NCI-H460 (cell line): ENCODE measurements at places on chromosomes 5 and 9. TPM values are rescaled to one million over a fixed set of nuclear protein-coding genes. Genes with fewer than 3 reads are reported as not detected.
A peak's percentile ranks its signal among the peaks of the same experiment; 100 is the strongest.

DNA sequence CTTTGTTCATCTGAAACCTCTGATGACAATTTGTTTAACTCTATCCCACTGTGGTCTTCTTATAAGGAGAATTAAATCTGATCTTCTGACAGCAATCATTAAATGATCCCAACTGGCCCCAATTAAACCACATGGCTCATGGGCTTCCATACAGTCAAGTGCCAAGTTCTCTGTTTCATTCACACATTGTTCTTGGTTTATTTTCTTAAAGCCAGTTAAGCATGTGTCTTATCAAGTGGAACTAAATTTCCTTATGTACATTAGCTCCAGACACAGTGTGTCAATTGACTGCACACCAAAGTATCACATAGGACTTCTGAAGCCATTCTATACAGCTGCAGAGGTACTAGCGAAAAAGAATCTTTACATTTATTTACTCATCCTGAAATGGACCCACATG, 51.2 kb downstream of the MEF2C start:
- DNase-seq, result no peak

The ARL14EPL gene
- total RNA-seq, result not detected in 2 replicates

- DNase-seq, result no peak
Measured at GRCh38 chr9:135601988-135602387, 37.4 kb downstream of the GLT6D1 start.

DNA sequence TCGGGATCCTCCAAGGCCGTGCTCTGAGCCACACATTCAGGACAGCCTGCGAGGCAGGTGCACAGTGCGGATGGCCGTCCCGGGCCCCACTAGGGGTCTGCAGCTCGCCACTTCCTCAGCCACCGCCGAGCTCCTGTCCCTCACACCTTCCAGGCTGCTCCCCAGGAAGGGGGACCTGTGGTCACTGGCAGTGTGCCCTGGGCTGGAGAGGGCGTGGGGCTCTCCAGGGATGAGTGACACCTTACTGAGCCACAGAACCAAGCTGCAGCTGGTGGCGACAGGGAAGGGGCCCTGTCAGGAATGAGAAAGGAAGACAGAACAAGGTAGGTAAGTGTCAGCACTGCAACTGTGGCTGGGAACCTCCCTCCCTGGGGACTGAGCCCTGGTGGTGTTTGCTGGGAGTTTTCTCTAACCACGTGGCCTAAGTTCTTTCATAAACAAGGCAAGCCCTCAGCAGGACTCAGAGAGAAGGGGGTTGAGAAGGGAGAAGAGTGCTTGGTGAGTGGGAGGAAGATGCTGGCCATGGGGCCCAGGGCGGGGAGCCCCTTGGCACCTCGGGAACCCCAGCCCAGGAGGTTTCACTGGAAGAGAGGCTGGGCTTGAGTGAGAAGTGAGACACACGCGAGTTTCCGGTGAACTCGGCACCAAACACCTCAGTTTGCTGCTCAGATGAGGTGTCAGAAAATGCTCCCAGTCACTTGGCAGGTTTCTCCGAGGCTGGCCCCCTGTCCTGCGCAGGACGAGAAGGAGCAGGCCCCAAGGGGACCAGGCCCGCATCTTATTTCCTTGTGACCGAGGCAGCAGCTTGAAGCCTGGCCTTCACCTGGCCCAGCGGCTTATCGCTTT, 5.2 kb downstream of the IL13 start:
- DNase-seq, result no peak

DNA sequence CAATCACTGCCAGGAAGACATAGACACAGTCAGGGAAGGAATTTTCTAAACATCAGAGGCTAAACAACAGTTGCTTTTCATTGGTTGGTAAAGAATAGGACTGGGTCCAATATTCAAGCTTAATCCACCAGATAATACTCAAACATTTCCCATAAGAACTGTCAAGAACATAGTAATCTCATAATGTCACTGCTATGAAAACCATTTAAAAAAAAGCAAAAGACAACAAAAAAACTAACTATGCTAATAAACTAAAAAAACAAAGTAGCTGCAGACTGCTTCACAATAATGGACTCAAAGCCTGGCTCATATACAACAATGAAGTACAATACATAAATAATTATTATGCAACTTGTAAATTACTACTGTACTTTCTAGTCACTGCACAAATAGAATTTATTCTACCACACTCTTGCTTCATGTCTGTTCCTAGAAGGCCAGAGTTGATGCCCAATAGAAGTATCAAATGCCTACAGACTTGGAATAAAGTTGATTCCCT, 148.7 kb downstream of the MLLT3 start:
- DNase-seq, result no peak

DNA sequence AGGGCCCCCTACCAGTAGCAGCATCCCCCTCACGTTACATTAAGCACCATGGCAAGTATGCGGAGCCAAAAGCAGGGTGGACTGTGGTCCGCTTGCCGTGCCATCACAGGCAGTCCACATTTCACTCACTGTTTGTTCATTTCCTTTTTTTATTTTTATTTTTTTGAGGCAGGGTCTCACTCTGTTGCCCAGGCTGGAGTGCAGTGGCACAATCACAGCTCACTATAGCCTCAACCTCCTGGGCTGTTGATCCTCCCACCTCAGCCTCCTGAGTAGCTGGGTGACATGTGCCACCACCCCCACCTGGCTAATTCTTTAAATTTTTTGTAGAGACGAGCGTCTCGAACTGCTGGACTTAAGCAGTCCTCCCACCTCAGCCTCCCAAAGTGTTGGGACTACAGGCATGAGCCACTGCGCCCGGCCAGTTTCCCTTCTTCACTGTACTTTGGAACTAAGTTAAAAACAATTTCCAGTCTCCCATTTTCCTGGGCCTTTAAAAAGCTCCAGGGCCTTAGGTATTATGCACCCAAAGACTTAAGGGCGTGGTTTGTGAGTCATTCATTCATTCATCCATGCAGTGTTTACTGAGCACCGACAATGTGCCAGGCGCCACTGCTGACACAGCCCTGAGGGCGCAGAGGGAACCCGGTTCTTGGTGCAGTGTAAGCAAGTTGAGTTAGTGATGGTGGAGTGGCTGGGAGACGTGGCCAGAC, 19.9 kb downstream of the PRRX2 start:
- DNase-seq, result peak; percentile 72

The ARHGAP26 gene
- 3.9 and 6.6 TPM in 2 replicates for total RNA-seq

DNA sequence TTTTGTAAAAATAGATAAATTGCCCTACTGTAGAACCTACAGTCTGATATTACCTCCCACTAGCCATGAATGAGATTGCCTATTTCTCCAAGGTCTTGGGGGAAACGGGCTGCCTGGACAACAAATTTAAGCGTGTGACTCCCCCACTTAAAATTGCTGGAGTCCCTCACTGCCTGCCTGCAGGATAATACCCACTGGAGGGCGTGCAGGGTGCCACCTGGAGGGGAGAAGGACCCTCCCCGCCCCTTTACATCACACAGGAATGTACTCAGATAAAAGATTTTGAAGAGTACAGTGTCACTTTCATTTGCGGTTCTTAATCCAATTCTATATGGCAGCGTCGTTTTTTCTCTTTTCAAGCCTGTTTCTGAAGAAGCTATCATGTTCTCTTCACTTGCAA, 6.2 kb upstream of the TRIM7 start:
- DNase-seq, result no peak

The PRLR gene
- not detected in 2 replicates for total RNA-seq

The CCNI2 gene
- not detected in 2 replicates for total RNA-seq

The IFNA17 gene
- not detected in 2 replicates for total RNA-seq
